ENCODE measurements at places on chromosomes 4 and X. TPM values are rescaled to one million over a fixed set of nuclear protein-coding genes. Genes with fewer than 3 reads are reported as not detected.
A peak's percentile ranks its signal among the peaks of the same experiment; 100 is the strongest.

GRCh38 chrX:16119353-16120220 is 3.8 kb upstream of the GRPR start:
- peaks cover 21% of the 10 kb centered on the region for H3K4me1 ChIP-seq
- peaks cover 16% of the 10 kb centered on the region for H3K27me3 ChIP-seq
- DNase-seq, result no peak
- H3K4me3 ChIP-seq, result no peak overlapping the region

- no peaks in the 10 kb centered on the region for H3K4me1 ChIP-seq
- no peak overlapping the region for H3K27ac ChIP-seq
- H3K27me3 ChIP-seq, result peaks cover 14% of the 10 kb centered on the region
- H3K4me3 ChIP-seq, result no peak overlapping the region
- no peak for DNase-seq
- H3K36me3 ChIP-seq, result no peaks in the 10 kb centered on the region
Measured at GRCh38 chr4:129240816-129241215, 144.9 kb downstream of the C4orf33 start.

Gene ITGB1BP2
- total RNA-seq, result 5.6 TPM

DNA sequence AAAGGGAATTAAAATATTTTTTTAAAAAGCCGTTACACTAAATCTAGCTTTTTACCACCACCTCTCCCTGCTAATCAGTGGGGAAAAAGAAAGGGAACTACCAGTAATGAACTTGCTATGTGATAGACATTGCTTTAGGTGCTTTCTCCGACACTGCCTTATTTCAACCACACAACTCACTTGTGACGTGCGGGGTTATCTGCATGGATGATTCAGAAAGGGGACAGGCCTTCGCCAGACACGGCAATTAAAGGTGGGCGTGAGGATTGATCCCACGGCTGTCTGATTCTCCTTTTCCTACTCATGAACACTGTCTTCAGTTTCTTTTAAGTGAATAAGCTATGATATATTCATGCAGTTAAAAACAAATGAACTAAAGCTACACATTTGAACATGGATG is 882 bp upstream of the CXCR3 start:
- H3K27me3 ChIP-seq, result no peaks in the 10 kb centered on the region
- peaks cover 67% of the 10 kb centered on the region for H3K4me1 ChIP-seq
- peak overlapping the region; percentile 96 for H3K27ac ChIP-seq
- H3K4me3 ChIP-seq, result peak overlapping the region; percentile 94
- peaks cover 48% of the 10 kb centered on the region for H3K36me3 ChIP-seq
- peak; percentile 76 for DNase-seq

Gene AR
- not detected for total RNA-seq

Gene SUV39H1
- total RNA-seq, result 32.8 TPM

Gene AKAP4
- not detected for total RNA-seq

GRCh38 chr4:182538031-182538430 is 294.8 kb downstream of the TENM3 start:
- H3K36me3 ChIP-seq, result no peaks in the 10 kb centered on the region
- no peaks in the 10 kb centered on the region for H3K27me3 ChIP-seq
- no peak overlapping the region for H3K4me3 ChIP-seq
- no peak for DNase-seq
- H3K4me1 ChIP-seq, result no peaks in the 10 kb centered on the region
- no peak overlapping the region for H3K27ac ChIP-seq

Gene IL13RA1
- total RNA-seq, result 0.42 TPM

Gene ITIH6
- not detected for total RNA-seq

GRCh38 chr4:2280531-2281300 is 18.8 kb upstream of the MXD4 start:
- no peak for DNase-seq
- no peak overlapping the region for H3K4me3 ChIP-seq
- no peaks in the 10 kb centered on the region for H3K27me3 ChIP-seq
- H3K4me1 ChIP-seq, result peaks cover 30% of the 10 kb centered on the region

- no peak for DNase-seq
- no peaks in the 10 kb centered on the region for H3K4me1 ChIP-seq
- H3K36me3 ChIP-seq, result no peaks in the 10 kb centered on the region
- no peak overlapping the region for H3K4me3 ChIP-seq
Measured at GRCh38 chr4:84916227-84916626, 50.3 kb downstream of the WDFY3 start.

DNA sequence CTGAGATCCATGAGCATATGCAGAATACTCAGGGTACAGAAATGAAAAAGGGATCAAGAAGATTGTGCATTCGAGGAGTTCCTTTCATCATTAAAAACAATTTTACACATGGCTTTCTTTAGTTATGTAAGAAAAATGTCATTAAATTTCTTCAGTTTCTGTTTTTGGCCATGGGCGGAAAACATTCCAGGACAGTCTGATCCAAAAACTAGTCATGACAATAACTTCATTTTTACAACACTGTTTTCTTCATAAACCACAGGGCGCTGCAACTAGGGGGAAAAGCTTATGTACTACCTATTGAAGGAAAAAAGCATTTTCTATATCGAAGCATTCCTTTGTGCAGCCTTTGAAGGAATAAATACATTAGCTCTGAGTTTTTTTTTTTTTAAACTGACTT is 28.2 kb downstream of the IL13RA1 start:
- peaks cover 4% of the 10 kb centered on the region for H3K27me3 ChIP-seq
- H3K36me3 ChIP-seq, result no peaks in the 10 kb centered on the region
- DNase-seq, result no peak
- no peak overlapping the region for H3K4me3 ChIP-seq

DNA sequence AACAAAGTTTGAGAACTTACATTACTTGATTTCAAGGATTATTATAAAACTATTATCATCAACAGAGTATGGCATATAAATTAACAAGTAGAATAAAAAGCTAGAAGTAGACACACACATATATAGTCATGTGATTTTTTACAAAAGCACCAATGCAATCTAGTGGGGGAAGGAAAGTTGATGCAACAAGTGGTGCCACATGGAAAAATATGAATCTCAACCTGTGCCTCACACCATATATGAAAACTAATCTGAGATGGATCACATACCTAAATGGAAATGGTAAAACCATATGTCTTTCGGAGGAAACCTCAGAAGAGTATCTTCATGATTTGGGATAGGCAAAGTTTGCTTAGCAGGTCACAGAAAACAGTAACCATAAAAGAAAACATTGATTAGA is 34.9 kb upstream of the USP9X start:
- H3K27me3 ChIP-seq, result no peaks in the 10 kb centered on the region
- no peak overlapping the region for H3K4me3 ChIP-seq

Gene PACRGL
- 12.9 TPM for total RNA-seq

Gene CABS1
- total RNA-seq, result not detected

- DNase-seq, result no peak
- H3K27me3 ChIP-seq, result no peaks in the 10 kb centered on the region
- no peaks in the 10 kb centered on the region for H3K4me1 ChIP-seq
- H3K27ac ChIP-seq, result no peak overlapping the region
- H3K4me3 ChIP-seq, result no peak overlapping the region
Measured at GRCh38 chr4:125421547-125421946, 106.8 kb downstream of the FAT4 start.

Gene VCX3A
- not detected for total RNA-seq

DNA sequence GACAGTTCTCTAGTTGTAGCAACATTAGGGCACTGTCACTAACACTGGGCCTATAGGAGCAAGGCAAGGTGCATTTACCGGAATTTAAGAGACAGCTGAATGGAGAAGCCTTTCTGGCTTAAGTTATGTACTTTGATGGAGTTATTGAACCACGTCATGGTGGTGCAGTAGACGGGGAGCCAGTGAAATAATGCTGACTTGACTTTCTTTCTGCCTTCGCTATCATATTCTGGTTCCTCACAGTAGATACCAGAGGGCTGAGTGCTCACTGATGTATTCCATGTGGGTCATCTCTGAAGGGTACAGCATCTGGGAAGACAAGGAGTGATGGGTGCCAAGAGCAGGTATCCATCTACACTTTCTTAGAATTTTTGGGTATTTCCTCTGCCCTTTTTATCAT is 802.8 kb downstream of the FSTL5 start:
- H3K27ac ChIP-seq, result no peak overlapping the region
- H3K4me3 ChIP-seq, result no peak overlapping the region
- no peaks in the 10 kb centered on the region for H3K36me3 ChIP-seq
- H3K4me1 ChIP-seq, result no peaks in the 10 kb centered on the region
- H3K27me3 ChIP-seq, result no peaks in the 10 kb centered on the region

DNA sequence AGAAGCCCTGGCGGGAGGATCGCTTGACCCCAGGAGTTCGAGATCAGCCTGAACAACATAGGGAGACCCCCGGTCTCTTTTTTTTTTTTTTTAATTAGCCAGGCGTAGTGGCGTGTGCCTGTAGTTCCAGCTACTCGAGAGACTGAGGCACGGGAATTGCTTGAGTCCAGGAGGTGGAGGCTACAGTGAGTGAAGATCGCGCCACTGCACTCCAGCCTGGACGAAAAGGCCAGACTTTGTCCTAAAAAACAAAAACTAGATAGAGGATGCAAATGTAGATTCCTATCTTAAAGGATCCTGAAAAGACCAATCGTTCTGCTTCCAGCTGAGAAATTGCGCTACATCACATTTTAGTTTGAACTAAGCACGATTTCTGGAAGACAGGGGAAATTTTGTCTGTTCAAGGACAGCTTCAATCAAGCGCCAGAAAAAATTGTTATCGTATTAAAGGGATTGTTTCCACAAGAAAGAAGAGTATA is 627 bp upstream of the HSD17B11 start:
- H3K36me3 ChIP-seq, result peaks cover 16% of the 10 kb centered on the region
- no peak for DNase-seq
- H3K27ac ChIP-seq, result peak overlapping the region; percentile 83

DNA sequence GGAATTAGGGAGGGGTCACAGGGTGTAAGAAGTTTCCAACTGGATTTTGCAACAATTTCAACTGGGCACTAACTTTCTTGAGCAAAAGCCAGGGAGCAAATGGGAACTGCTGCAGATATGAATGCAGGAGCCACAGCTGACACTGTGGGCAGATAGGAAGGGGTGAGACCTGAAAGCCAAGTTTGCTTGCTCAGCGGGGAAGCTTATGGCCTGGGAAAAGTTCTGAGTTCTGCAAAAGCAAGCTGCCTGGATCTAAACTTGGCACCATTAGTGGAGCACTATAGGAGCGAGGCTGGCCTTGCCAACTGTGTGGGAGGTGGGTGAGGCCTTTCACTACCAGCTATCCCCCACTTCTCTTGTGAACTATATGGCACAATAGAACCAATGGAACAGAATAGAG is 11.1 kb downstream of the CYSLTR1 start:
- no peak for DNase-seq
- no peak overlapping the region for H3K27ac ChIP-seq
- no peaks in the 10 kb centered on the region for H3K27me3 ChIP-seq
- peaks cover 18% of the 10 kb centered on the region for H3K4me1 ChIP-seq

Gene TRIM60
- total RNA-seq, result not detected

GRCh38 chr4:105227054-105227453 is 80.4 kb downstream of the TET2 start:
- H3K36me3 ChIP-seq, result peaks cover 12% of the 10 kb centered on the region
- no peaks in the 10 kb centered on the region for H3K27me3 ChIP-seq
- no peak overlapping the region for H3K4me3 ChIP-seq
- peaks cover 8% of the 10 kb centered on the region for H3K4me1 ChIP-seq
- no peak for DNase-seq

Gene SPACA5
- not detected for total RNA-seq

Gene TNIP3
- 3.3 TPM for total RNA-seq

- H3K27me3 ChIP-seq, result no peaks in the 10 kb centered on the region
- H3K36me3 ChIP-seq, result peaks cover 26% of the 10 kb centered on the region
- H3K4me1 ChIP-seq, result peaks cover 16% of the 10 kb centered on the region
- peak overlapping the region; percentile 47 for H3K27ac ChIP-seq
- no peak for DNase-seq
Measured at GRCh38 chr4:146445198-146446150, 76.3 kb downstream of the SLC10A7 start.

GRCh38 chr4:10088135-10089010 is 28.2 kb downstream of the WDR1 start:
- no peak for DNase-seq
- no peak overlapping the region for H3K4me3 ChIP-seq
- H3K4me1 ChIP-seq, result peaks cover 17% of the 10 kb centered on the region
- no peaks in the 10 kb centered on the region for H3K27me3 ChIP-seq

- no peak for DNase-seq
- H3K4me1 ChIP-seq, result no peaks in the 10 kb centered on the region
- H3K27ac ChIP-seq, result no peak overlapping the region
- no peaks in the 10 kb centered on the region for H3K36me3 ChIP-seq
Measured at GRCh38 chrX:154142950-154143745, 895 bp upstream of the OPN1LW start.

- no peak for DNase-seq
- H3K4me3 ChIP-seq, result no peak overlapping the region
- no peaks in the 10 kb centered on the region for H3K36me3 ChIP-seq
- no peaks in the 10 kb centered on the region for H3K27me3 ChIP-seq
- no peak overlapping the region for H3K27ac ChIP-seq
Measured at GRCh38 chr4:92514627-92515026, 210.9 kb downstream of the GRID2 start.

DNA sequence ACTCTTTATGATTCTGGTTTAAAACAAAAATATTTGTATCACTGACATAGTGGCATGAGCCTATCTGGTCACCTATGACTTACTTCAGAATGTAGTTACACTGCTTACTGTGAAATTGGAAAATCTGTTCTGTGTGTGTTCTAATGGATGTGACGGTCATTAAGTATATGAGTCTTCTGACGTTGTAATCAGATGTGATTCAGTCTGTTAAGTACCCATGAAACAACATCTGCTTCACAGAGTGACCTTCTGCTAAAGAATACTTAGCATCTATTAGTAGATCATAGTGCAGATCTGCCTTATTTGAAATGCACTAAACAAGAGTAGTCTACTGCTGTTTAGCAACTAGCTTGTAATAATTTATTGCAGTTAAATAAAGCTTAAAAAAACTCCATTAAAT is 317.1 kb downstream of the DCTD start:
- no peaks in the 10 kb centered on the region for H3K36me3 ChIP-seq
- H3K4me3 ChIP-seq, result no peak overlapping the region
- H3K4me1 ChIP-seq, result no peaks in the 10 kb centered on the region

Gene EFNB1
- 4.5 TPM for total RNA-seq

- peaks cover 8% of the 10 kb centered on the region for H3K4me1 ChIP-seq
- H3K27me3 ChIP-seq, result no peaks in the 10 kb centered on the region
- no peaks in the 10 kb centered on the region for H3K36me3 ChIP-seq
- no peak overlapping the region for H3K27ac ChIP-seq
- peak; percentile 18 for DNase-seq
Measured at GRCh38 chr4:70559211-70559830, 32.7 kb upstream of the AMBN start.

Gene MUC7
- total RNA-seq, result not detected
